Effector memory CD8-positive, alpha-beta T cell (primary cell): ENCODE measurements at places on chromosomes 2 and 18.
A peak's percentile ranks its signal among the peaks of the same experiment; 100 is the strongest.

DNA sequence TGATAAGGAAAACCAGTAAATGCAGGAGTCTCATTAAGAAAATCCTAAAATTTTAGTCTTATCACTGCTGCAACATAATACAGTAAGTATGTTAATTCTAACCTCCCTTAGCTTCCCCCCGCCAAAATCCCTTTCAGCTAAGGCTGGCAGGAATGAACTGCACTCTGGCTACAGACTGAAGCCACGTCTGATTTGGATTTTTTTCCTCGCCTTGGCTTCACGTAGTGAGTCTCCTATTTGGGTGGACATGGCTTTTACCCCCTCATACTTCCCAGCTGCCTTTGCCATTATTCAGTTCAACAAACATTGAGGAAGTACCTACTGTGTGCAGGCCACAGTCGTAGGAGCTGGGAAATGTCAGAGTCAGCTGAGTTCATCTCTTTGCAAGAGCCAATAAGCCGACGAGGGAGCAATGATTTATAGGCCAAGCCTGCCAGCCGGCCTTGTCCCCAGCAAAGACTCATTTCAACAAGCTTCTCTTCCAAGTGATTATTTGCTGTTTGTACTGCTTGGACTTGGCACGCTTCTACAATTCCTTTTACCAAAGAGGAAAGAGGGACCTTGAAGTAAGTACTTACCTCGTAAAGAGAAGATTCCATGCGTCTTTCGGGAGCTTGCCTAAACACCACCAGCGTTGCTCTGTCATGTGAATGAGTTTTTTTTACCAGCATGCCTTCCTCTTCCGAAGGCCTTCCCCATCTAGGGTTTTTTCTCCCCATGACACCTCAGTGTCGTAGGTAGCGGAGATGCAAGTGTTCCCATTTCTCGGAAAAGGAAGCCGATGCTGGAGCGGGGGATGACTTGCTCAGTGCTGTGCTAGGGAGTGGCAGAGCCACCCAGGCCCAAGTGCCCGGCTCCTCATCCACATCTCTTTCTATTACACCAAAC lies 138.6 kb downstream of the KLHL29 start:
- no peak overlapping the region for H3K4me3 ChIP-seq
- DNase-seq: no peak
- H3K27ac ChIP-seq: no peak overlapping the region

GRCh38 chr18:3791238-3791637 lies 341.3 kb downstream of the TGIF1 start:
- DNase-seq: no peak
- H3K36me3 ChIP-seq: no peaks in the 10 kb centered on the region
- H3K4me3 ChIP-seq: no peak overlapping the region
- H3K4me1 ChIP-seq: no peaks in the 10 kb centered on the region
- peaks cover 28% of the 10 kb centered on the region for H3K27me3 ChIP-seq
- H3K27ac ChIP-seq: no peak overlapping the region

- H3K27me3 ChIP-seq: no peaks in the 10 kb centered on the region
- H3K4me3 ChIP-seq: no peak overlapping the region
- no peaks in the 10 kb centered on the region for H3K36me3 ChIP-seq
Observed at GRCh38 chr2:187783446-187783845, 229.2 kb upstream of the TFPI start.

DNA sequence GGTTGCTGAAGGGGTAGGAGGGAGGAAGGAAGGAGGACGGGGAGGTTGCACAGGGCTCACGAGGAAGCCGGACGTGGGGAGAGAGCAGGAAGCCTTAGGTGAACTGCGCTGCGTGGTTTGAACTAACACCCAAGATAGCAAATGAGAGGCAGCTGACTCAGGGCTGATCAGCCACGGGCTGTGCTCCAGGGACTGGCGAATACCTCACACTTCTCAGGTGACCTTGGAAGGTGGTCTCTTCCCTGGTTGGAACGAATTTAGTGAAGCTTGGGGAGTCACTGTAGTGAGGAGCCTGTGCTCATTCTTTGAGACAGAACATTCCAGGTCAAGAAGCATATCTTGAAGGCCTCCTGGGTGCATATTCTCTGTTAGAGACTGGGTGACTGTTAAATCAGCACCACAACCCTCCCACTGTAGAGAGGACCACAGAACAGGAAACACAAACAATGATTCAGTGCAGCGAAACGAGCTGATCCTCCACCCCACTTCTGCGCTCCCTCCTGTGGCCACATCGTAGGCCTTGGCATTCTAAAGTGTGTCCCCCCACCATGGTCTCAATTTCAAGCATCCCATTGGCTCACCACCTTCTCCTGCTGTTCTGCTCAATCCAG lies 33.8 kb downstream of the TOGARAM2 start:
- DNase-seq: peak; percentile 80
- H3K36me3 ChIP-seq: peaks cover 36% of the 10 kb centered on the region
- H3K27me3 ChIP-seq: no peaks in the 10 kb centered on the region
- peak overlapping the region; percentile 81 for H3K4me3 ChIP-seq
- peaks cover 74% of the 10 kb centered on the region for H3K4me1 ChIP-seq
- peak overlapping the region; percentile 99 for H3K27ac ChIP-seq

DNA sequence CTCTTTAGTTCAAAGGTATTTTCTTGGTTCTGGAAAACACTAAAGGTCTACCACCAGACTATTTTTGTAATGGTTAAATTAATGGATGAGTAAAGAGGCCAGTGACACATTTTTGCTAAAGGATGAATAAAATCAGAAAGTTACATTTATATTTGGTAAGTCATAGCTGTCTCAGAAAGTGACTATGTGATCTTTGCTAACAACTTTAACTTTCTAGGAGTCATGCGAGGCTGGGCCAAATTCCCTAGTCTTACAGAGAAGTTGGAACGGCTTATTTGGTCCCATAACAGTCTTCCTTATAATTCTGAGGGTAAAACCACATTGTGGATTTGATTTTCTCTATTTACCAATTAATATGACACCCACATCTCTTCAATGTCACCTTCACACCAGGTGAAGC lies 198.1 kb downstream of the PDE1A start:
- no peaks in the 10 kb centered on the region for H3K4me1 ChIP-seq
- no peak for DNase-seq
- H3K27ac ChIP-seq: no peak overlapping the region
- no peaks in the 10 kb centered on the region for H3K36me3 ChIP-seq

DNA sequence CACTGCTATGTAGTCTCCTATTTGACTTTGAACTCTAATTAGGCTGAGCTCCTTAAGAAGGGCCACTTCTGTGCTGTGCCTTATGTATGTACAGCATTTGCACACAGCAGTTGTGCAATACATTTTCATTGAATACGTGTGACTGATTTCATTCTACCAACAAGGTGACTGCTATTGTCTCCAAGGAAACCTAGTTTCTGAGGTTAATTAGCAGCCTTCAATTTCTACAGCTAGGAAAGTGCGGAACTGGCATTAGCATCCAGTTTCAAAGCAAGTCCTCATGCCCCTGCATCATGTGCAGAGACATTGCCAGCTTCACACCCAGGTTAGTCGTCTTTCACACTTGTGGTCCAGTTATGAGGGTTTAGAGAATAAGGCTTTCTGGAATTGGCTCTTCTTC lies 58.6 kb downstream of the NCK2 start:
- H3K27me3 ChIP-seq: no peaks in the 10 kb centered on the region
- peak; percentile 25 for DNase-seq
- peaks cover 75% of the 10 kb centered on the region for H3K4me1 ChIP-seq
- H3K27ac ChIP-seq: peak overlapping the region; percentile 97
- H3K4me3 ChIP-seq: peak overlapping the region; percentile 75

DNA sequence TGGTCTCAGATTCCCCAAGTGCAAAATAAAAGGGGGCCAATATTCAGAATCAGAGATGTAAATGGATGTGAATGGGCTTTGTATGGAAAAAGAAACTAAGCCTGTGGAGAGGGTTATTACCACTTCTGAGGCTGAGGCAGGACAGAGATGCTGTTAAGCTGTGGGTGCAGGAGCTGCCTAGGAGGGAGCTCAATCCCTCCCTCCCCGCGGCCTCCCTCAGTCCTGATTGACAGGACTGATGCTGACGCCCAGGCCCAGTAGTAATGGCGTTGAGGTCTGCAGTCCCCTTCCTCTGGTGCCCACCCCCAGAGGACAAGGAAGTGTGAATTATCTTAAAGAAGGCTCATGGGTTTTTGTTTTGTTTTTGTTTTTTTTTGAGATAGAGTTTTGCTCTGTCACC lies 40.4 kb downstream of the PSD4 start:
- H3K27me3 ChIP-seq: peaks cover 12% of the 10 kb centered on the region
- no peak overlapping the region for H3K27ac ChIP-seq
- no peaks in the 10 kb centered on the region for H3K36me3 ChIP-seq
- H3K4me3 ChIP-seq: no peak overlapping the region
- peaks cover 15% of the 10 kb centered on the region for H3K4me1 ChIP-seq

- H3K27me3 ChIP-seq: peaks cover 32% of the 10 kb centered on the region
- DNase-seq: no peak
- no peaks in the 10 kb centered on the region for H3K4me1 ChIP-seq
- H3K27ac ChIP-seq: no peak overlapping the region
Observed at GRCh38 chr2:3612639-3613523, 18.0 kb downstream of the COLEC11 start.

GRCh38 chr2:225615514-225615913 lies 216.0 kb downstream of the NYAP2 start:
- no peaks in the 10 kb centered on the region for H3K27me3 ChIP-seq
- no peak overlapping the region for H3K4me3 ChIP-seq
- no peak overlapping the region for H3K27ac ChIP-seq
- H3K36me3 ChIP-seq: no peaks in the 10 kb centered on the region

DNA sequence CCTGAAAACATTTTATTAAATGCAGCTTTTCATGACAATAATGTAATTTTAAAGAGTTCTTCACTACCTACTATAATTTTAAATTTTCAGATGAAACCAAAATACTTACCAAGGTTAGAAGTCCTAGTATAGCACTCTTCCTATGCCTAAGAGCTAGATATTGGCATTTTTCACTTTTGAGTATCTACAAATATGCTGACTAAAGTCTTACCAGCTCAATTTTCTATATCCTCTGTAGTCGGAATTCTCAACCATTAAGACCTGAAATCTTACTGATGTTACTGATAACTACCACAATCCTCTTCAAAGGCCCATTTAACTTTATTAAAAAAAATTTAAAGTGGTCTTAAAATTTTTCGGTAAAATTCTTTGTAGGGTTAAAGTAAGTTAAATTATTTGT lies 32.0 kb downstream of the PREPL start:
- H3K4me3 ChIP-seq: no peak overlapping the region
- no peaks in the 10 kb centered on the region for H3K27me3 ChIP-seq
- DNase-seq: no peak
- peaks cover 62% of the 10 kb centered on the region for H3K36me3 ChIP-seq
- no peak overlapping the region for H3K27ac ChIP-seq
- no peaks in the 10 kb centered on the region for H3K4me1 ChIP-seq

GRCh38 chr2:80292474-80292873 lies 12.1 kb downstream of the LRRTM1 start:
- H3K27me3 ChIP-seq: no peaks in the 10 kb centered on the region
- H3K4me1 ChIP-seq: no peaks in the 10 kb centered on the region
- H3K36me3 ChIP-seq: no peaks in the 10 kb centered on the region

DNA sequence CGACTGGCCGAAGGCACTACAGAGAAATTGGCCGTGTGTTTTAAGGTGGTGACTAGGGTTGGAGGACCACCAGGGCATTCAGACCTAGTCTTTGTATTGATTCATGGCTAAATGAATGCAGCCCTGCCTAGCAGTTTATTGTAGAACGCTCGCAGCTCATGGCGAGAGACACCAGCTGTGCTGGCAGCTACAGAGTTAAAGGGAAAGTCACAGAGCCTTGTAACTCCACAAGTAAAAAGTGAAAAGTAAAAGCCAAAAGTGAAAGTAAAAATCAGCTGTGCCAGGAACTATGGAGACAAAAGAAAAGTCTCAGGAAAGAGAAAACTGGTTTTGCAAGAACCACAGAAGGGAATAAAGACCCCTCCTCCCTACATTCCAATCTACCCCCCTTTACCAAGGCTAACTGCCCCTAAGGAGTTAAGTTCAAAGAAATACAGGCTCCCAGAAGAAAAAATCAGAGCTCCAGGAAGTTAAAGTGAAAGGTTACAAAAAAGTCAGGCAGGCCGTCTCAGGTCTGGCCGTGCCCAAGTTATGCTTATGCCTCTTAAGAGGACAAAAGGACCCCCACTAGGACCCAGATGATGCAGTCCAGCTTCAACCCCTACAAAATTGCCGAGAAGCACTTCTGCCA lies 46.4 kb upstream of the SELENOI start:
- no peaks in the 10 kb centered on the region for H3K4me1 ChIP-seq
- no peak overlapping the region for H3K27ac ChIP-seq
- no peaks in the 10 kb centered on the region for H3K27me3 ChIP-seq
- no peaks in the 10 kb centered on the region for H3K36me3 ChIP-seq

DNA sequence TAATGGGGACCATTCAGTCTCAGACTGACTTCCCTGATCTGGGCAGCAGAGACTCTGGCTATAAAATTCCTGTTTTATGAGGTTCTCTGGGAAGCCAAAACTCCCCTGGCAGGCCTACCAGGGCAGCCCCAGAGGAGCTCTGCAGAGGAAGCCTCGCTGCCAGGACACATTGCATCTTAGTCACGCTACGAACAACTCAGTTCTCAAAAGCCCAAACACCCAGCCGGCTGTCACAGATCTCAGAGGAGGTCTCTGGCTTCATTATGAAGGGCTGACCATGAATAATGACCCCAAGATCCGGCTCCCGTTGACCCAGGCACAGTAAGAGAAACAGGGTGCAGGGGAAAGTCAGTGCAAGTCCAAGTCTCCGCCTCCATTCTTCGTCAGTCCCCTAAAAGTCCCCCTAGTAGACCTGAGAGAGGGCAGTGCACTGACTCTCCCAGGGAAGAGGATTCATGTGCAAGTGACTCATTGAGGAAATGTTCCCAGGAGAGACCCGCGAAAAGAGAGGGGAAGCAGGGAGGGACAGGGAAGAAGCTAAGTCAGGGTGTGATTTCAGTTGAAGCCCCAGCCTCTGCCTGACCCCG lies 212.3 kb downstream of the CYP26B1 start:
- no peak overlapping the region for H3K27ac ChIP-seq
- DNase-seq: no peak
- H3K36me3 ChIP-seq: no peaks in the 10 kb centered on the region

DNA sequence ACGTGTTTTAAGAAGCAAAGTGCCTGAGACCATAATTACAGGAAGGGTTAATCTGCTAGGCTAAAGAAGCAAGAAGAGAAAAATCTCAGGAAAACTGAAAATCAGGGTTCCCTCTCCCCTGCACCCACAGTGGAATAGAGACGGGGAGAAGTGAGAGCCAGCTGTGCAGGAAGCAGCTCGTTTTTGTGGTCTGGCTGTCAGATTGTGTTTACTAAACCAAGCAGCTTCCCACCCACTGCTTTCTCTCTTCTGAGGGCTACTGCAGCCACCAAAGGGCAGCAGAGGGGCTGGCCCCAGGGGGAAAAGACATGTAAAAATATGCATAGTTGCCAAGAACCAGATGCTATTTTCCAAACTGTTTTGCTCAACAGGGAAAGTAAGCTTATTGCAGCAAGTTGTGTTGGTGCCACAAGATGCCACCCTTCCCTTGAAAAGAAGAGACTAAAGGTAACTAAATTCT lies 72.6 kb upstream of the THUMPD2 start:
- no peak for DNase-seq
- no peaks in the 10 kb centered on the region for H3K36me3 ChIP-seq
- no peak overlapping the region for H3K4me3 ChIP-seq
- no peaks in the 10 kb centered on the region for H3K27me3 ChIP-seq

DNA sequence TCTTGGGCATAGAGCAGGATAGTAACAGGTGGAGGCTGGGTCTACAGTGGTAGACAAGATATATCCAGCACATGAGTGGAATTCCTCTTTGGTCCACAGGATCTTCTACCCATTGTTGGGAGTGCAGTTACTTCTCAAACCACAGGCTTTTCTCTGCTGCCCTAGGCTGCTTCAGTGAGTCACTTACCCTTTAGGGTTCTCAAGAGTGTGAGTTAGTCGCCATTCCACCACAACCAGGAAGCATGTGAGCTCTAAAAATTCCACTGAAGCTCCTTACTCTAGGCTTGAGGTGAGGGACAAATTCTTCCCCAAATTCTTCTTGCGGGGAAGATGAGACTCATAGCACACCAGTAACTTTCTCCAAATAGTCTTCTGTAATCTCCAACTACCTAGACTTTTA lies 189.4 kb downstream of the PLCL1 start:
- no peaks in the 10 kb centered on the region for H3K27me3 ChIP-seq
- H3K4me1 ChIP-seq: no peaks in the 10 kb centered on the region
- no peak overlapping the region for H3K4me3 ChIP-seq
- no peak for DNase-seq
- no peaks in the 10 kb centered on the region for H3K36me3 ChIP-seq
